IPS DF 19.7 (cell line): ENCODE measurements at places on chromosomes 2 and 18.

DNA sequence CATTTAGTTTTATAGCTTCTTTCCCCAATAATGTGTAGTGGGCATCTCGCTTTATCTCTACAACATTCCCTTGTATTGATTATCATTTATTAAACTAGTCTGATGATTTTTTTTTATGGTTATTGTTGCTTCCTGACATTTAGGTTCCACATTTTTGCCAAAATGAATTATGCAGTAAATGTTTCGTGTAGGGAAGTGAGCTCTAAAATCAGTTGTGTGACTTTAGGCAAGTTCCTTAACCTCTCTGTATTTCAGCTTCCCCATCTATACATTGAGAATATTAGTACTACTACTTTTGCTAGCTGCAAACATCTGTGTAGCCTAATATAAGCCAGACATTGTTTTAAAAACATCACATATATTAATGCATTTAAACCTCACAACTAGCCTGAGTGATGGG, 22.9 kb downstream of the SOCS6 start:
- no peak for DNase-seq

GRCh38 chr2:235937936-235938335, 230.2 kb downstream of the GBX2 start:
- no peak for DNase-seq

DNA sequence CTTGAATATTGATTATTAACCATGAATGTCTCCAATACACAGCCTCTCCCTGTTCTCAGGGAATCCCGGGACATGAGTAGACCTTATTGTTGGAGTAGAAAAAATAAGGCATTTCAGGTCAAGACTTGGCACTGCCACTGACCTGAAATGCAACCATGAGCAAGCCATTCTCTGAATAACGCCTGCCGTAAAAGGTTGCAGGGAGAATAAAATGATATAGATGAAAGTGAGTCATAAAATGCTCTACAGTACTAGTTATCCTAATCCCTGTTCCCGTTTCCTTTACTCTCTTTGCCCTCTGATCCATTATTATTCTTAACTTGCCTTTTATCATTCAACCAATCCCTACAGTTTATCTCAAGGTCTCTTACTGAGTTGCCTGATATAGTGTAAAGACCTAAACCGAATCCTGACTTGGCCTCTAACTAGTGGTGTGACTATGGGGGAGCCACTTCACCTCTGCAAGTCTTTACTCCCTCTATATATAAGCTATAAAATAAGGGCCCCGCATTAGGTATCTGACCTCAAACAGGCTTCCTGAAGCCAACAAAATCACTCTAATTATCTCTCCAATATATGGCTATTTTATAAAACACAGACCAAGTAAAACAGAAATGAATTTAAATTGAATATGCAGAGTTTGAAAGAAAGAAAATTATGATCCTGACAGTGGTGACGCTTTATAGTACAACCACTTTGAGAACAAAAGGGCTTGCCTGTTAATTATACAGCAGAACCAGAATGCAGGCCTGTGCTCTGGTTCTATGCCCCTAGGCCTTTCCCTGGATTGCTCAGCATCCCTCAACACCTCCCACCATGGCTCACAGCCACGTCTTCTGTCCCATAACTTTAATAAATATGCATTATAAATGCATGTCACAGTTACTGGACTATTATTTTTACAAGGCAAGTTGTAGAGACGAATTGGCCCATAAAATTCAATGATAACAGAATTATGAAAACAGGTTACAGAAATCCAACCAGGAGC, 183.1 kb downstream of the STK39 start:
- DNase-seq: no peak

DNA sequence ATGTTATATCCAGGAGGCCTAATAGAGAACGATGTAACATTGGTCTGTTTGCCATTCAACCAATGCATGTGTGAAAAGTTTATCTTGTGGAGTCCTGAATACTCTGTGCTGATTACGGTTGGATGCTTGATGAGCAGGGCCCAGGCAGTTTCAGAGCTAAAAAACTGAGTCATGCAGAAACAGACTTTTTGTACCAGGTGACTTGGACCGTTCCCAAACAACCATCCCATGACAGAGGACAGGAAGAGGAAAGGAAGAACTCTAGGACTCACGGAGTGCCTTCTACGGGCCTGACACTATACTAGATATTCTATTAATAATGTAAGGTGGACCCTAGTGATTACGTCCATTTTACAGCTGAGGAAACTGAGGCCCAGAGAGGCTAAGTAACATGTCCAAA, 142.1 kb downstream of the ARHGAP28 start:
- DNase-seq: no peak

- no peak for DNase-seq
Measured at GRCh38 chr2:207750345-207750744, 19.4 kb downstream of the FZD5 start.

GRCh38 chr2:138723196-138723987, 56.8 kb downstream of the NXPH2 start:
- DNase-seq: no peak

DNA sequence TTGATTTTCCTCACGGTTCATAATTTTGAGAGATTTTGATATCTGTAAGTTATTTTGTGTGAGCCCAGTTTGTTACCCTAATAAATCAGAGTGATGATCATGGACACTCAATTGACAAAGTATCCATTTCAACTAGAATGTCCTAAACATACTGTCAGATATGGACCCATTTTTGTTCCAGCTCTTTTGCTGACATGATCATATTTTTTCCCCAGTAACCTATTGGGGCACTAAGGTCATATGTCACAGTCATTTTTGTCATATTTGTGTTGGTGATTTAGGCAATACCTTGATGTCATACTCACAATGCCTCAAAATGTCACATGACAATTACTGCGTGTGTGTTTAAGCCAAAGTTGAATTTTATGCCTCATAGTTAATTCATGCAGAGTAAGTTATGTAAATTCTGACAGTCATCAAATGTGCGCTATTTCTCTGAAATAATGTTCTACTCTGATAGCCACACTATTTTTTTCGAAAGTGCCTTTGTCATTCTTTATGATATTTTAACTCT, 218.7 kb downstream of the ARHGAP15 start:
- DNase-seq: no peak

DNA sequence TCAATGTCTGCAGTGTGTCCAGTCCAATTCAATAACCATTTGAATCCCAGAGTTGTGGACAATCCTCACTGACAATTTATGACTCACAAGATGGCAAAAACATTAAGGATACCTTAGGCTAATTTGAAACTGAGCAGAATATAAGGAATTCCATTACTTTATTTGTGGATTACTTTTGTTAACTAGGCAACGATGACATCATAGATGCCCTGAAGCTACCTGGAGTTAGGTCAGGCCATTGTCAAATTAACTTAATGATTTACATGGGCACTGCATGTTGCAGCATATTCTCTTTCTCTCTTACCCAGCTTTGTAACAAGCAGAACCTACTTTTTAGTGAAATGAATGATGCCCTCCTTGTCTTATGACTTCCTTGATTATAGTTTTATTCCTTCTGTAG, 100.0 kb upstream of the CDCA7 start:
- no peak for DNase-seq
